ENCODE measurements at places on chromosomes 3 and 15. TPM values are rescaled to one million over a fixed set of nuclear protein-coding genes. Genes with fewer than 3 reads are reported as not detected.

PPM1L gene
- total RNA-seq: 4.0 TPM

EFCC1 gene
- 0.07 TPM for total RNA-seq

LRRC2 gene
- total RNA-seq: 0.09 TPM

PPARG gene
- 1.2 TPM for total RNA-seq

ZNF385D gene
- total RNA-seq: not detected

DNAJA4 gene
- total RNA-seq: 39.2 TPM

ARGFX gene
- not detected for total RNA-seq

DPPA2 gene
- total RNA-seq: not detected

FAM81A gene
- 1.2 TPM for total RNA-seq

SCG3 gene
- not detected for total RNA-seq

All from T-helper 2 cell treated with Interferon-gamma antibody and Interleukin-4, amounts not matched to agents 100 ng/mL and 5 ng/mL, for 36 hours (primary cell).